Adrenal gland (tissue), 19 donors: ENCODE measurements at places on chromosomes 12 and 14. TPM values are rescaled to one million over a fixed set of nuclear protein-coding genes. Genes with fewer than 3 reads are reported as not detected.
A peak's percentile ranks its signal among the peaks of the same experiment; 100 is the strongest.

DNA sequence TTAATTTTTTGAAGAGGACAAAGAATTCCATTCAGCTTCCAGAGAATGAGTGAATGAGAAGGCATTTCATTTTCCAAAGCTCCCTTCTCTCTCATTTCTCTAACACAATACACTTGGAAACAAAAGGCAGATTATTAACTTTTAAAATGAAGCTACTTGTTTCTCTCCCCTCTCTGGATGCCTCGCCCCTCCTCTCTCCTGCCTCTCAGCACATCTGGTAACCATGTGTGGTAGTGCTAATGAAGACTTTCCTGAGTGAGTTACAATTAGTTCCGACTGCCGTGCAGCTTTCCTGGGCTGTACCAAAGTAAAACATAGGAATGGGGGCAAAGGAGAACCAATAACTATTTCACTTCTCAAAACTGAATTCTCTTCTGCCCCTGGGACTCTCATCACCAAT is 84.7 kb upstream of the SOX5 start:
- DNase-seq, result no peak

RNASE3 gene
- not detected for total RNA-seq

DNA sequence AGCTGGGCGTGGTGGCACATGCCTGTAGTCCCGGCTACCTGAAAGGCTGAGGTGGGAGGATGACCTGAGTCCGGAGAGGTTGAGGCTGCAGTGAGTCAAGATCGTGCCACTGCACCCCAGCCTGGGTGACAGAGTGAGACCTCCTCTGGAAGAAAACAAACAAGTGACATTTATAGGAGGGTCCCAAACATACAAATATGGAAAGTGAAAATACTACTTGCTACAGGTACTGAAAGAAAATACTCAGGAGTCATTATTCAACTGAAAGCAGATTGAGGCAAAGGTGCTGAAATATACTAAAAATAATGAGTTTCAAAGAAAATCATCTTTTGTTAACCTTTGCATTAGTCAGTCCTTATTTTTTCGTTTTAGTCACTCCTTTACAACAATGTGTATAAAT is 53.5 kb downstream of the ETV6 start:
- no peak for DNase-seq

DNA sequence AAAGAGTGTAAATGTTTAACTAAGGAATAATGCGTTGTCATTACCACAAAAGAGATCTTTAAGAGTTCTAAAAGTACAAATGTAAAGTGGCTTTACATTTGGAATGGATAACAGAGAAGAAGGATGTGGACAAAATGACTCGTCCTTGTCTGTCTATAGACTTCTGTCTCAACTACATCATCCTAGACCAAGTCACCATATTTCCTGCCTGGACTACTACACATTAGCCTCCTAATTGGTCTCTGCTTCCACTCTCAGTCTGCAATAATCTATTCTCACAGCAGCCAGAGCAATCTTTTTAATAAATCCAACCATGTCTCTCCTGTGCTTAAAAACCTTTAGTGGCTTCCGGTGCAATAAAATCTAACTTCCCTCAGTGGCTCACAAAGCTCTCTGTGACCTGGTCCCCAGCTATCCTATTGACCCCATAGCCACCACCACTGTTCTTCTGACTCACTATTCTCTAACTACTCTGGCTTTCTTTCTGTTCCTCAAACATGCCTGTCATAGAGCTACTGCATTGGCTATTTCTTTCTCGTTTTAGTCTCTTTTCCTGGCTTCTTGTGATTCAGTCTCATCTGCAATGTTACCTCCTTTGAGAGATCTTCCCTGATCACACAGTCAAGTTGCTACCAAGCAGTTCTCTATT is 91.1 kb downstream of the MYF5 start:
- no peak for DNase-seq

GRCh38 chr12:80058586-80058985 is 40.8 kb upstream of the OTOGL start:
- no peak for DNase-seq

DNA sequence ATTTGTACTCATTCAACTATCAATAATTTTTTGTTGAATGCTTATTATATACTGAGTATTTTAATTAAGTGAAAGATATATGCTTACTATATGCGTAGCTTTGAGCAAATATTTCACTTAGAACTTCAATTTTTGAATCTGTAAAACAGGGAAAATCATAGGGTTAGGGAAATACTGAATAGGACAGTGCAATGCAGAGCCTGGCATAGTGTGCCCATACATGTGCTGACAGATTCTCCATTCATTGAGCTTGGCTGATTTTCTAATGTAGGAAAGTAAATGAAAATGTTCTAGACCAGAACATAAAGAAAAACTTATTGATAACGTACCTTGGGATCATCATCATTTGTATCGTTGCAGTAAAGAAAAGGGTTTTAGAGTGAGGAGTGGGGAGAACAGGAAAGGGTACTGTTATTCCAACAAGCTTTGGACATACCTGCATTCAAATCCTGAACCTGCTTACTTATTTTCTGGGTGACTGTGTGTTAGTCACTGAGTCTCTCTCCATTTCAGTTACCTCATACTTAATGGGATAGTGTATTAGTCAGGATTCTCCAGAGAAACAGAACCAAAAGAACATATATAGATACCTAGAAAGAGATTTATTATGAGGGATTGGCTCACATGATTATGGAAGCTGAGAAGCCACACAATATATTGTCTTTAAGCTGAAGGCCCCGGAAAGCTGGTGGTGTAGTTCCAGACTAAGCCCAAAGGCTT is 436.4 kb downstream of the ADAMTS20 start:
- no peak for DNase-seq

PLCZ1 gene
- not detected for total RNA-seq

SERPINA1 gene
- total RNA-seq, result 10.4 TPM

- no peak for DNase-seq
Observed at GRCh38 chr14:71328183-71328582, 420.9 kb downstream of the PCNX1 start.

DNA sequence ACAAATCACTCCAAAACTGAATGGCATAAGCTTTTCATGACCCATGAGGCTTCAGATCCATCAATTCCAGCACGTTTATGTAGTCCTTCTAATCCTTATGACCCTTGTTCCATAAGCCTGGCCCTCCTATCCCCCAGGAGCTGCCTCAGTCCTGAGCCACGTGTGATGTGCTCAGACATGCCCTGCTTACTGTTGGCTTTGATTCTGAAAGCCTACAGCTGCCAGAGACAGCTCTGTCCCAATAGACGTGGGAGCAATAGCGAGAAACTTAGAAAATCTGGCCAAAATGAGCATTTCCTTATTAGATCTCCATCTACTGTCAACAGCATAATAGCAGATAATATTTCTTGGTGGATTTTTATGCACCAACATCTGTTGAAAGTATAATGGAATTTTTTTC is 33.2 kb downstream of the DUSP6 start:
- no peak for DNase-seq

GRCh38 chr14:54427871-54428270 is 13.3 kb downstream of the CNIH1 start:
- no peak for DNase-seq

GRCh38 chr14:24438223-24439097 is 4.1 kb downstream of the SDR39U1 start:
- DNase-seq, result no peak

DNA sequence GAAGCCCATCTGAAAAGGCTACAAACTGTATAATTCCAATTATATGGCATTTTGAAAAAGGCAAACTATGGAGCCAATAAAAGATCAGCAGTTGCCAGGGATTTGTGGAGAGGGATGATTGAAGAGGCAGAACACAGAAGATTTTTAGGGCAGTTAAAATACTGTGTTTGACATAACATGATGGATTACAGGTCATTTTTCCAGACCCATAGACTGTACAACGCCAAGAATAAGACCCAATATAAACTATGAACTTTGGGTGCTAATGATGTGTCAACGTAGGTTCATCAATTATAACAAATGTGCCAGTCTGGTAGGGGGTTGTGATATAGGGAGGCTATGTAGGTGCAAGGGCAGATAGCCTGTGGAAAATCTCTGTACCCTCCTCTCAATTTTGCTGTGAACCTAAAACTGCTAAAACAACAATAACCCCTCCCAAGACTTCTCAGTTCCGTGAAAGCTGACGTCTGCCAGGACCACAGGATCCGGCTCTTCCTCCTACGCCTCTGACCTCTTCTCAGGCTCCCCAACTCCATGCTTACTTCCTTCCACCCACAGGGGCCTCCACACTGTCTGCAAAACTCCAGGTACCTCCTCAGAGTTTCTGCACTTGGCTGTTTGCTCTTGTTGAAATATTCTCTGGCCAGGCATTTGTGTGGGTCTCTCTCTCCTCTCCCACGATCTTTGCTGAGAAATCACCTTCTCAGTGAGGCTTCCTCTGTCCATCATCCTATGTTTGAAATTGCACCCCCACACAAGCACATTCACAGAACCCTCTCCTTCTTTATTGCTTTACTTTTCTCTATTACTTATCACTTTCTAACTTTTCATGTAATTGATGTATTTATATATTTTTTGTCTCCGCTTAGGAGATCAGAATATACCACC is 131.4 kb downstream of the BBS10 start:
- no peak for DNase-seq

- DNase-seq, result no peak
Observed at GRCh38 chr12:19458733-19459132, 19.4 kb downstream of the AEBP2 start.

DNA sequence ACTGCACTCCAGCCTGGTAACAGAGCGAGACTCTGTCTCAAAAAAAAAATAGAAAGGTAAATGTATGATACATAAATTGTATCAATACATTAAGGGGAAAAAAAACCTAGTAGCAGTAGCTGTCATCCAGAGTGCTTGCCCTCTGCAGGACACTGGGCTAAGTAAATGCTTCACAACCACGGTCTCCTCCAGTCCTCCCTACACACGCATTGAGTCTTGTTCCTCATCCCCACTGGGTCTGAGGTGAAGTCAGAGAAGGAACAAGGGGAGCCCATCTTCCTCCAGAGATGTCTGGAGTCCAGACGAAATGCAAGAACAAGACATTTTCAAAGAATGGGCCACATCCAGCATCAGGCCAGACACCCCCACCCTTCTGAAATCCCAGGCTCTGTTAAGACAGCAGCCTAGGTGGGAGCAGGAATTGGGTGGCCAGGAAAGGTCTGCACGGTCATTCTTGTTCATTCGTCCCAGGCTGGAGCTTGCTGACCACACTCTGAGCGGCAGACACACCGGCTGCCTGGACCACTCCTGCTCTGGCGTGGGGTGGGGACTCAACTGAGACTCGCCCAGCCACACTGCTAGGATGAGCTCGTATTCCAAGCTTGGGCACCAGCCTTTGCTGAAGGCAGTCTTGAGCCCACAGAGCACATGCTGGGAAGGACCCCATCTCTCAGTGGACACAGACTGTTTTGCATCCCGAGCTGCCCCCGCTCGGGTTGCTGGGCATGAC is 45.5 kb downstream of the CHGA start:
- DNase-seq, result no peak

- DNase-seq, result no peak
Observed at GRCh38 chr14:67680121-67680602, 5.7 kb upstream of the VTI1B start.

GNG2 gene
- total RNA-seq, result 25.3 TPM

GRCh38 chr12:80509781-80510556 is 65.9 kb downstream of the PTPRQ start:
- no peak for DNase-seq

- no peak for DNase-seq
Observed at GRCh38 chr12:95529693-95530225, 21.5 kb downstream of the USP44 start.

DNA sequence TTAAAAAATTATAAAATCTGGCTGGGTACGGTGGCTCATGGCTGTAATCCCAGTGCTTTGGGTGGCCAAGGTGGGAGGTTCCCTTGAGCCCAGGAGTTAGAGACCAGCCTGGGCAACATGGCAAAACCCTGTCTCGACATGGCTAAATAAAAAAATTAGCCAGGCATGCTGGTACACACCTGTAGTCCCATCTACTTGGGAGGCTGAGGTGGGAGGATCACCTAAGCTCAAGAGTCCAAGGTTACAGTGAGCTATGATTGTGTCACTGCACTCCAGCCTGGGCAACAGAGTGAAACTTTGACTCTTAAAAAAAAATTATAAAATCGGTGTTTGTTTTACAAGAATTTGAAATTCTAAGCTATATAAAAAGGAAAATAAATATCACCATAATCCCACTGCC is 141.8 kb downstream of the SLC38A6 start:
- no peak for DNase-seq

MYF6 gene
- not detected for total RNA-seq

GRCh38 chr14:64191756-64192155 is 102.4 kb downstream of the ESR2 start:
- no peak for DNase-seq

DNA sequence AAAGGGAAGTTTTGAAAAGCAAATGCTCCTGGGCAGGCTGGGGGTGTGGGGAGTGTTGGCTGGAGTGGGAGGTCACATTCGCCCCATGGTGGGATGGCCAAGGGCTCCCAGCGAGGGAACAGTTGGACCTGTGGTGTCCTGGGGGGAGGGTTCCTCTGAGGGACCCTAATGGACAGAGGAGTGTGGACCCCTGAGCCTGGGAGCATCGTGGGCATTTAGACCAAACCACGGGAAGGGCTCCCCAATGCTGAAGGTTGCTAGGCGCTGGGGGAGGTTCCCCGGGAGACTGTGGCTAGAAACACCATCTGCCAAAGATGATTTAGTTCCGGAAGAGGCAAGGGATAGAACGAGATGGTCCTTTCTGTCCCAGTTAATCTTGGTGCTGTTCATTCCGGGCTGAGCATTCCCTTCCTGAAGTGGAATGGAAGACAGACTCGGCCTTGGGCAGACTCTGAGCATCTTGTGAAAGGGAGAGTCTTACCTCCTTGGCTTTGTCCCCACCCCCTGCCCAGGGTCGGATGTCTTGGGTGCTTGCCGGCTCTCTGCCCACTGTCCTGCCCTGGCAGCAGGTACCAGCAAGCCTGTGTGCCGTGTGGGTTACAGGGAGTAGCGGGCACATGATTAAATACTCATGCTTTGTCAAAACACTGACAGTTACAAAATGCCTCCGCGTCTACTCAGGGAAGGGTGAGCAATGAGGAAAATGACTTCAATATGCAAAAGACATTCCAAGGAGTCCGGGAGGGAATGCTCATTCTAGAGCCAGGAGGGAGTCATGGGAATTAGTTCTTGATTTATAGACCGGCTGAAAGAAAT is 215.9 kb downstream of the CACNA1C start:
- DNase-seq, result no peak

KLHDC1 gene
- total RNA-seq, result 2.3 TPM

DNA sequence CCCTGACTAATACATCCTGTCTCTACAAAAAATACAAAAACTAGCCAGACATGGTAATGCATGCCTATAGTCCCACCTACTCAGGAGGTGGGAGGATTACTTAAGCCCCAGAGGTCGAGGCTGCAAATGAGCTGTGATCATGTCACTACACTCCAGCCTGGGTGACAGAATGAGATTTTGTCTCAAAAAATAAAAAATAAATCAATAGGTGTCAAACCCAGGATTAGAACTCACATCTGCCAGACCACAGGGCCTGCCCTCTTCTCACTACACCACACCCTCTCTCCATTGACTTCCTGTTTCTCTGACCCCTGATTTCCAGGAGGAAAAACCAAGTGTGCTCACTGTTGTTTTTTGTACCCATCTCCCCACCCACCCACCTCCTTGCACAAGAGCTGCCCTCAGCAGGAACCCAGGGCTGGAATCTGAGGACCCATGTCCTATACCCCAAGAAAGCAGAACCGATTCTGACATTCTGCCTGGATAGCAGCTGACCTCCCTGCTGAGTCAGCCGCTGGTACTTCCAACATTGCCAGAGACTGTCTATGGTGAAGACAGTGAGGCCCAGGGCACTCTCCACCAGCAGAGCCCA is 6.2 kb downstream of the CMKLR1 start:
- DNase-seq, result peak; percentile 57
